Frontal cortex (tissue), 4 donors: ENCODE measurements at places on chromosomes 12 and 14.

GRCh38 chr14:33461036-33461435, 489.8 kb downstream of the EGLN3 start:
- DNase-seq: no peak

GRCh38 chr12:104263580-104264358, 39.8 kb upstream of the EID3 start:
- DNase-seq: no peak

- DNase-seq: no peak
Observed at GRCh38 chr12:54126029-54126695, 62.6 kb downstream of the SMUG1 start.

DNA sequence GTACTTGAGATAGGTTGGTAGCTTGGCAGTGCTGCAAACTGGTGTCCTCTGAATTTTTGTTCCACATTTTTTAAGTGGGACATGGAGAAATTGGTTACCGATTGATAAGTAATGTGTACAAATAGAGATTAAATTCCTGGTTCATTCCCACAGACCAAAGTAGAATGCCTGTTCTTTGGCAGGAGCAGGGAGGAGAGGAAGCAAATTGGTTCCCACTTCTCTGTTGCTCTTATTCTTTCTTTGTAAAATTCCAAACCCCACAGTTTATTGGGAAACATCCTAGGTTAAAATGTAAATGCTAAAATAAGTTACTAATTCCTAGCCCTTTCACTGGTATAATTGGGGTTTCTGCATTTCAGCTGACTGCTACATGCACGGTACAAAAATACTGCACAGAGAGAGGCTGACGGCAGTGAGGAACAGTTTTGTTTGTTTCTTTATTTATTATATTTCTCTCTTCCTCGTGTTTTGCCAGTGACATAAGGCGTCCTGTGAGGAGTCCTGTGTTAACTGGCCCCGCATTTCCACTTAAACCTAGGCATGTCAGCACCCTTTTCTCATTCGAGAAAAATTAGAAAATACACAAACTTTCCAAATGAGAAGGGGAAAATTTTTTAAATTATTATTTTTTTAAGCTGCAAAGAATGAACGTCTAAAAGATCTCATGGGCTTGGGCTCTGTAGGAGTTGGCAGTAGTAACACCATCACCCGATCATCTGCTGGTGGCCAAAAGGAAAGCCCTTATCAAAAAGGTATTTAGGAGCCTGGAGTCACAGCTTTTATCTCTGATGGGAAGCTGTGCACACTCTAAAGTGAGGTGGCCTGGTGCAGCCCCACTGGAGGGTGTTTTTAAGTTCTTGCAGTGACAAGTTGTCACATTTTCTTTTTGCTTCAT, 25.4 kb upstream of the BCL7A start:
- DNase-seq: no peak

GRCh38 chr14:23568021-23568599, 519 bp upstream of the AP1G2 start:
- DNase-seq: no peak

- DNase-seq: no peak
Observed at GRCh38 chr14:39381366-39381765, 50.9 kb downstream of the FBXO33 start.

DNA sequence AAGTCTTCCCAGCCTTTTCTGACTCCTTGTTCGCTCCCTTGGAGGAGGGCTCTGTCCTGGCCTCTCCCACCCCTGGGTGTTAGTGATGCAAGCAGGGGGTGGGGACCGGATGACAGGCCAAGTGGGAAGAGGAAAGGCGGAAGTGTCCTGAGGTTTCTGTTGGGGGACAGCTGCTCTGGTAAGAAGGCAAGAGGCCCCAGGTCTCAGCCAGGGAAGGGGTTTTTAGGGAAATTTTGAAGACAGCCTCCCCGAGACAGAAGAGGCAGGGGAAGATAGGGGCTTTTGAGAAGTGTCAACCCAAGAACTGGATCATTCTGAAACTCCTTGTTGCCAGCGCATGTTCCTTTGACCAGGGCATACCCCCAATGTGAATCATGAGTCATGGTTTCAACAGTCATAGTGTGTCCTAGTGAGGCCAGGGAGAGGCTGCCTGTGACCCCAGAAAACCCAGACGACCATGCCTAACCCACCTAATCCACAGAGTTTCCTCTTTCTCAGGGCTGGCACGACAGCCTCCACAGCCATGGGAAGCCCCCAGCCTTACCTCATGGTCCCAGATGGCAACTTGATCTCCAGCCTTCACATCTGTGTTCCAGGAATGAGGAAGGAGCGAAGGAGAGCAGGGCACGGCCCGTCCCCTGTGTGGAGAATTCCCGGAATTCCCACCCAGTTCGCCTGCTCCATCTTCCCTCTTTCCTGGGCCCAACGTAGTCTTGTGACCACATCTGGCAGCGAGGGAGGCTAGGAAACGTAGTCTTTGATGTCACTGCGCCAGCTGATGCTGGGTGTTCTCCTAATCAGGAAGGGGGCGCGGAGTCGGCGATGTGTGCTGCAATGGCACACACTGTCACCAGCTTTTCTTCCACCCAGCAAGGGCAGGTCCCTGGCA, 4.9 kb upstream of the GPR132 start:
- DNase-seq: no peak
